ENCODE measurements at places on chromosomes 5 and 9.

- DNase-seq = no peak
Measured at GRCh38 chr5:159657771-159658170, 258.5 kb upstream of the ADRA1B start.

GRCh38 chr9:116154976-116155697, 1.5 kb downstream of the PAPPA start:
- peak; percentile 78 for DNase-seq

DNA sequence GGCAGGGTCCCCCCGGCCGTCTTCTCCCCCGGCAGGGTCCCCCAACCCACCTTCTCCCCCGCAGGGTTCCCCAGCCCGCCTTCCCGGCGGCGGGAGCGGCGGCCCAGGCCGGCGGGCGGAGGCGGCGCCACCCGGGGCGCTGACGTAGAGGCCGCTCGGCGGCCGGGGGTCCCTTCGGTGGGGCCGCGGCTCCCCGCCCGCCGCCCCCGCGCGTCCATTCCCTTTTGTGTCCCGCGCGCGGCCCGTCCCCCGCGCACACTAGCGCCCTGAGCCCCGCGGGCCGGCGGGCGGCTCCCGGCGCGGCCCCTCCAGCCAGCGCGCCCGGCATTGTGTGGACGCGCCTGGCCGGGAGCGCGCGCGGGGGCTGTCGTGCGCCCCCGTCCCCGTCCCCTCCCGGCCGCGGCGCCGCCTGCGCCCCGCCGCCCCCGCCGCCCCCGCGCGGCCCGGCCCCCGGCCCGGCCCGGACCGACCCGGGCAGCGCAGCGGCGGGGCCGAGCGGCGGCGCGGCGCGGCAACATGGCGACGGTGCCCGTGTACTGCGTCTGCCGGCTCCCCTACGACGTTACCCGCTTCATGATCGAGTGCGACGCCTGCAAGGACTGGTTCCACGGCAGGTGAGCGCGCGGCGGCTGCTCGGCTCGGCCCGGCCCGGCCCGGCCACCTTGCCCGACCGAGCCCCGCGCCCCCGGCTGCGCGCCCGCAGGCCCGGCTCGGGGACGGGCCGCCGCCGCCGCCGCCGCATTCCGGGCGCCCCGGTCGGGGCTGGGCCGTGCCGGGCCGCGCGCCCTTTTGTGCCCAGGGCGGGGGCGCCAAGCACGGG, at the start of gene PHF2:
TSS of gene PHF2 (plus strand) at position 327 of the 820 bp plus-strand sequence. CDS start at position 517, 190 bp downstream.
- DNase-seq = peak; percentile 31

- DNase-seq = peak; percentile 26
Measured at GRCh38 chr5:158877706-158878105, 222.0 kb downstream of the EBF1 start.

DNA sequence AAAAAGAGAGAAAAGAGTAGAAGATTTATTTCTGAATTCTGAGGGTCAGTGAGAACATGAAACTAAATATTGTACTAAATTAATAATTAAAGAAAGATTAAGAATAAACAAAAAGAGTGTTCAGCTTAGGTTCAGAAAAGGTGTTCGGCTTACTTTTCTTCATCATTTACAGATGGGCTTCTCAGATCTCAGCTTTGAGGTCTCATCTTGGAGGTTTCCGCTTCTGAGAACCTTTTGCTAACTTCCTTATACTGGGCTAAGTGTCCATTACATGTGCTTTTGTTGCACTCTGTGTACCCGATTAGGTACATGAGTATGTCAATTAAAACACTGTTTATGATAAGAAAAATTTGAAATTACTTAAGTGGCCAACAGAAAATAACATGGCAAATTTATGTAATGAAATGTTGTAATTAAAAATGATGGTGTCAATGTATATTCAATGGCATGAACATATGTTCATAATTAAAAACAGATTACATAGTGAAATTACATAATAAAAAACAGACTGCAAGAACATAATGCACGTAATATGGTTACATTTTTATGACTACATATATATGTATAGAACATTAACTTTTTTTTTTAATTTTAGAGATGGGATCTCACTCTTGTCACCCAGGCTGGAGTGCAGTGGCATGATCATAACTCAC, 17.3 kb upstream of the ITGA1 start:
- DNase-seq = no peak

- no peak for DNase-seq
Measured at GRCh38 chr9:127927201-127927987, 3.2 kb downstream of the PIP5KL1 start.

DNA sequence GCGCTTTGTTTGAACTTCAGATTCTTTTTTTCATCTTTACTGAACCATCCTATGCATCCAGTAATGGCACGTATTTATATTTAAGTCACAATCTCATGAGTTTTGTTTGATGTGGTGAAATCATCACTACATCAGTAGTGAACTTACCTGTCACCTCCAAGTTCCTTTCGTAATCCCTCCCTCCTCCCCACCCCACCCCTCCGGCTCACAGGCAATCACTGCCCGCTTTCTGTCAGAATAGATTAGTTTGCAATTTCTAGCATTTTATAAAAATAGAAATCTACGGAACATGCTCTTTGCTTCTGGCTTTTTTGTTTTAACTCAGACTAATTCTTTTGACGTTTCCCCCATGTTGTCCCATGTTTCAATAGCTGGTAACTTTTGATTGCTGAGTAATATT, 305.4 kb upstream of the IRX4 start:
- no peak for DNase-seq

- no peak for DNase-seq
Measured at GRCh38 chr5:125209650-125210049, 463.2 kb upstream of the ZNF608 start.

DNA sequence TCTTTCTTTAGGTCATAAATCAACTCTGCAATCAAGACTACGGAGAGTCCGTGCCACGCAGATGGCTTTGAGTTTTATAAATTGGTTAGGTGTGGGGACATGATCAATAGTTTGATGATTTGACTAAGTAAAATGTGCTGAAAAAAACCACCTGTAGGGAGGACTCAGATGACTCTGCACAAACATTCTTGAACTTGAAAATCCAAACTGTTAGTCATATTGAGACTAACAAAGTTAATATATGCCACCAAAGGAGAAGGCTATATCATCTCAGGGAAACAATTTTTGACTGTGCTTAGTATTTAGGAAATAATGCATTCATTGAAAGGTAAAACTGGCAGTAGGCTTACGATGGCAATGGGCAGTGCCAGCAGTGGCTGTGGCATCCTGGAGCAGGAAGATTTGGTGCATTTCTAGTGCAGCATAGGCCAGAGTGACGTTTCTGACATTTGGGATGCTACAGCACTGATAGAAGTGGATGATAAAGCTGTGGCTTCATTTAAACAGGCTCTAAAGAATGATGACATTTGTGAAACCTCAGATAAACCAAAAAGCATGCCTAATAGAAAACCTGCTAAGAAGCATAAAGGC, 291.1 kb downstream of the MLLT3 start:
- no peak for DNase-seq

GRCh38 chr5:135743705-135744411, 90.6 kb upstream of the SLC25A48 start:
- no peak for DNase-seq
